ENCODE measurements at places on chromosomes 1 and 21. TPM values are rescaled to one million over a fixed set of nuclear protein-coding genes. Genes with fewer than 3 reads are reported as not detected.

- peaks cover 2% of the 10 kb centered on the region for H3K36me3 ChIP-seq
- H3K4me1 ChIP-seq = no peaks in the 10 kb centered on the region
- H3K27ac ChIP-seq = no peak overlapping the region
- no peak overlapping the region for H3K4me3 ChIP-seq
- no peaks in the 10 kb centered on the region for H3K27me3 ChIP-seq
These were observed 2.1 kb upstream of the RGS1 start for GRCh38 chr1:192573499-192573898.

DNA sequence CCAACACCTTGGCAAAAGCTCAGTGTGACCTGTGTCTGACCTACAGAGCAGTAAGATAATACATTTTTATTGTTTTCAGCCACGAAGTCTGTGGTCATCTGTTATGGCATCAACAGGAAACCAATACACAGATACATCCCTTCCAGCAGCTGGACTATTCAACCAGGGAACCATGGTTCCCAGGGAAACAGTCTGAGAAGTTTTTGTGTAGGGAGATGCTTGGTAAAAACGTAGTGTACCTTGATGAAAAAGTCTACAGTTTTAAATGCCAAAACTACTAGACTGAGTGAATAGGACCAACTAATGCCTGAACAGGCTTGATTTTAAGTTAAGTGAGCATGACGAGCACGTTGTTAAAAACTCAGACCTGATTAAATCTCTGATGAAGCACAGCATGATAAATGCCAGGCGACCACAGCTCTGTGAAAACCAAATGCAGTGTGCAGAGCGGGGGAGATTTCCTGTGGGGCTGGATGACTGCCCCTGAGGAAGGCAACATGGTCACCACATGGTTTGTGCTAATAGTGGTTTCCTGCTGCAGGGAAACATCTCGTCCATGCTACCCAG is 228.9 kb downstream of the TNR start:
- no peak overlapping the region for H3K4me3 ChIP-seq
- no peaks in the 10 kb centered on the region for H3K36me3 ChIP-seq
- H3K4me1 ChIP-seq = no peaks in the 10 kb centered on the region
- H3K27ac ChIP-seq = no peak overlapping the region
- no peak for DNase-seq
- H3K27me3 ChIP-seq = no peaks in the 10 kb centered on the region

DNA sequence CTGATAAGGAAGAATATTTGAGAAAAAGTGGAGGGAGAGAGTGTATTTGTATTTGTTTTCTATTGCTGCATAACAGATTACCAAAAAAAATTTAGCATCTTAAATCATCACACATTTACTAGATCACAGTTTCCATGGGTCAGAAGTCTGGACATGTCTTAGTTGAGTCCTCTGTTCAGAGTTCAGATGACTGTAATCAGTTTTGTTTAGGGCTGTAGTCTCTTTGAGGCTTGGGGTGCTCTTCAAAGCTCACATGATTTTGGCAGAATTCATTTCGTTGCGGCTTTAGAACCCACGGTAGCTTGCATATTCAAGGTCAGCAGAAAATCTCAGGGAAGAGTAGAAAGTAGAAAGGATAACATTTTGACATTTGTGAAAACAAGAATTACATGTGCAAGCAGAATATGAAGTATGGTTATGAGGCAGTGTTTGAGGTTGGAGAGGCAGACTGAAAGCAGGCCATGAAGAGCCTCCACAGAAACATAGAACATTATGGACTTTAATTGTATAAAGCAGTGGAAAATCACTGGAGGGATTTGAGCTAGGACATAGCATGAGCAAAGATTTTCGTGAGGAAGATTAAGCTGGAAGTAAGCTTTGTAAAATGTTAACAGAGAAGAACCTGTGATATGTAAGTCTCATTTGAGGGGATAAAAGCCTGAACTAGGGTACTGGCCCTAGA is 110.6 kb upstream of the GPR52 start:
- no peak overlapping the region for H3K4me3 ChIP-seq
- H3K27me3 ChIP-seq = no peaks in the 10 kb centered on the region
- DNase-seq = no peak
- H3K27ac ChIP-seq = no peak overlapping the region

- DNase-seq = no peak
- no peaks in the 10 kb centered on the region for H3K4me1 ChIP-seq
- no peak overlapping the region for H3K27ac ChIP-seq
- H3K27me3 ChIP-seq = no peaks in the 10 kb centered on the region
- no peak overlapping the region for H3K4me3 ChIP-seq
- H3K36me3 ChIP-seq = no peaks in the 10 kb centered on the region
These were observed 114.1 kb upstream of the CD34 start for GRCh38 chr1:208025031-208025430.

DNA sequence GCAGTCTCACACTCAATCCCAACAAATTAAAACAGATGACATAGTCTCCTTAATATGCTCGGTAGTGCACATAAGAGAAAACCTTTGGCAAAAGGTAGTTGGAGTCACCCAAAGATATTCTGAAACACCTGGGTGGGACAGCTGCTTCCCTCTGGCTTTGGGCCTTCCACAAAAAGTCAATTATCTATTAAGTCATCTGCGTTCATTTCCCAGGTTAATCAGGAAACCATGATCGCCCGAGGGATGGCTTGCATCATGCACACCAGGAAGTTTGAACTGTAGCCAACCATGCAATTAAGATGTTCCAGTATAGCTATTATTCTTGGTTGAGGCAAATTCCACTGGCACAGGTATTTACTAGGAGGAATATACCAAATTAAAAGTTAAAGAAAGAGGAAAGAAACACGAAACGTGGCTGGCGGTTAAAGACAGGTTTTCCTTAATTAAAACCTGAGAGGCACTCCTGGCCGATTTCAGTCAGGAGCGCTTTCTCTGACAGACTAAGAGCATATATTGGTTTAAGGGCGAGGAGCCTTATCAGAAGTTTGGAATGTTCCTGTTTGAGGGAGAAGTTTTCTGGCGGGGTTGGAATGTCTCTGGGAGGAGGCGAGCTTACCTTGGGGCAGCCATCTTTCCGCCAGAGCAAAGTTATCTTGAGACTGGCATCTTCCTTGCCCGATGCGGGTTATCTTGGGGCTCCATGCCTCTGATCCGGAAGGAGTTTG is 19.9 kb downstream of the CLDN17 start:
- DNase-seq = no peak
- peaks cover 8% of the 10 kb centered on the region for H3K36me3 ChIP-seq
- H3K4me3 ChIP-seq = no peak overlapping the region
- no peaks in the 10 kb centered on the region for H3K4me1 ChIP-seq
- no peak overlapping the region for H3K27ac ChIP-seq

Gene RHD
- total RNA-seq = 1.6 TPM

GRCh38 chr1:75327395-75327794 is 193.2 kb downstream of the LHX8 start:
- no peaks in the 10 kb centered on the region for H3K4me1 ChIP-seq
- H3K36me3 ChIP-seq = no peaks in the 10 kb centered on the region
- H3K4me3 ChIP-seq = no peak overlapping the region
- no peak for DNase-seq

All from H9 (cell line).